ENCODE measurements at places on chromosomes 1 and 21.
A peak's percentile ranks its signal among the peaks of the same experiment; 100 is the strongest.

DNA sequence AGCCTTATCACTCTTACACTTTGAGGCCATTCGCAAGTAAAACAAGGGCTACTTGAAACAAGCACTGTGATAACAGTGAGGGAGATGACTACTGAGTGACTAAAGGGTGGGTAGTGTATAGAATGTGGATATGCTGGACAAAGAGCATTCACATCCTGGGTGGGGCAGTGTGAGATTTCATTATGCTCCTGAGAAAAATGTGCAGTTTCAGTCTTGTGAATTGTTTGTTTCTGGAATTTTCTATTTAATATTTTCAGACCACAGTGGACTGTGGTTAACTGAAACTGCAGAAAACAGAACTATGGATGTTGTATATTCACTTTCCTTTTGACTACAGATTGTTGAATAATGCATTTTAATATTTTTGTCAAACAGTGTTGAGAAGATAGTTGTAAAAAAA is 25.1 kb upstream of the B3GALT2 start:
- no peak for DNase-seq

DNA sequence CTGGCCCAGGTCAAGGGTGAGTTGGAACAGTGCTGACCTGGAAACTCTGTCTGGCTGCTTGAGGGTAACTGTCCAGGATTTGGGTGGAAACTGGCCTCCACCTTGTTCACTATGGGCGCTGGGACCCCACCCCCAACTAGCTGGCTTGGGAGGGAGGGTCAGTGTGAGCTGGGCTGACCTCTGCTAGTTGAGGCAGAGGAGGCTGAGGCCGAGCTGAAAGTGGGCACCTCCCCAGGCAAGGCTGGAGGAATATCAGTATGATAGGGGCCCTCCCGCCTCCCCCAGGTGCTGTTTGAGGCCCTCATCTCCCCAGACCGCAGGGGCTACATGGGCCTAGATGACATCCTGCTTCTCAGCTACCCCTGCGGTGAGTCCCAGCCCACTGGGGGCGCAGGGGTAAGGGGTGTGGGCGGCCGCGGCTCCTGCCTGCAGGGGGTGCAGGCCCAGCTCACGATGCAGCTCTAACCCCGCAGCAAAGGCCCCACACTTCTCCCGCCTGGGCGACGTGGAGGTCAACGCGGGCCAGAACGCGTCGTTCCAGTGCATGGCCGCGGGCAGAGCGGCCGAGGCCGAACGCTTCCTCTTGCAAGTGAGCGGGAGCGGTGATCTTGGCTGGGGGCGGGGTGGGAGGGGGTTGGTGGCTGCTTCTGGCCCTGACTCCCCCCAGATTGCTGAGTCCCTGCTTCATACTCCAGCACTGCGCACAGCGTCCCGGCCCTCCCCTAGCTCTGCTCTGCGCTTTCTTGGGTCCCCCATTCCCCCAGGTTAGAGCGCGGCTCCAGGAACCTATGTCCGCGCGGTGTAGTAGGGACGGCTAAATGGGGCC is 22.9 kb downstream of the PTPRU start:
- no peak for DNase-seq

GRCh38 chr1:176379626-176380339 is 83.2 kb upstream of the PAPPA2 start:
- no peak for DNase-seq

DNA sequence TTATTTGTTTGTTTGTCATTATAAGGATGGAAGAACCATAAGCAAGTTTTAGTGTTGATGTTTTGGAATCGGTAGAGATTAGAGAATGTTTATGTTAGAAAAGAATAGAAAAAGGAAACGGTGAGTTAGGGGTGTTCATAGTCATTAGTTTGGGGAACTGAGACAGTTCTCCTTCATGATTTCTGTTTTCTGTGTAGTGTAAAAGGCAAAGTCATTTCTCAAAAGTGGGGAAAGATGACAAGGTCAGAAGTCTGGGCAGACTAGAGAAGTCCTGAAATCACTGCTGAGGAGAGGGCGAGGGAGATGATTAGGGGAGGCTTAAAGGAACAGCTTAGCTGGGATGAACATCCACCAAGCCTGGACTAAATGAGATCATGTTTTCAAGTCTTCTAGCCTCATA is 498.9 kb downstream of the TTLL7 start:
- DNase-seq: no peak

- no peak for DNase-seq
Observed at GRCh38 chr1:206517784-206518183, 10.5 kb downstream of the RASSF5 start.

DNA sequence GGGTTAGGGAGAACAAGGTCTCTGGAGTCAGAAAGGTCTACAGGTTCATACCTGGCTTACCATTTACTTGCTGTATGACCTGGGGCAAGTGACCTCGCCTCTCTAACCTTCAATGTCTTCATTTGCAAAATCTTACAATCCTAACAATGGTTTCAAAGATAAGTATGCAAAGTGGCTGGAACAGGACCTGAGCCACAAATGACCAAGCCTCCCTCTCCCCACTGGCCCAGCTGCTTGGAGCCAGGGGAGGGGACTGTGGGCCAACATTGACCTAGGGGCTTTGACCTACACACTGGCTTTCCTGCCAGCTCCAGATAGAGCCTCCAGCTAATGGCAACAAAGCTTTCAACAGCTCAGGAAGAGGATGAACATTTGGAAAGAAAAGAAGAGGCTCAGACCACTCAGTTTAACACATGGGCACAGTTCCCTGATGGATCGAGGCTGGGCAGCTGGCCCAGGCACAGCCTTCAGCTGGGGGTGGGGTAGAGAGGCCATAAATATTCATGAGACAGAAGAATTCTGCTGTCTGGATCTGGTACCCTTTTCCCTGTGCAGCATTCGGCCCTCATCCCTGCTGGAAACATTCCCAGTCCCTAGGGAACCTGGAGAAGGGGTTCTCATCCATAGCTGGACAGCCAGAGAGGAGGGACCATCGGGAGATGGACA is 12.9 kb downstream of the PTAFR start:
- DNase-seq: no peak

DNA sequence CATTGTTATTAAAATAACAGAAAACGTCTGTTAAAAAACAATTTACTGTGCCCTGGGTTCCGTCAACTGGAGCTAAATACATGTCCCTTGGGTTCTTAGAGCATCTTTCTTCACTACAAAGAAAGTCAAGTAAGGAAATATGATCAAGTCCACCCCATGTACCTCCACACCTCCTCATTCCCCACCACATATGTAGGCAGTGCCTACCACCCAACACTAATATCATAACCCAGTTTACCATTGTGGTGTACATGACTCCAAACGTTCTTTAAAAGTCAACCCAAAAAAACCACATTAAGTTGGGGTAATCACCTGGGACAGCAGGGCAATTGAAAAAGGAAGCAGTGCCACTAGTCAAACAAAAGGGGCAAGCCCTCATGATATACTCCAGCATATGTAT is 7.8 kb upstream of the LRRC52 start:
- DNase-seq: no peak

DNA sequence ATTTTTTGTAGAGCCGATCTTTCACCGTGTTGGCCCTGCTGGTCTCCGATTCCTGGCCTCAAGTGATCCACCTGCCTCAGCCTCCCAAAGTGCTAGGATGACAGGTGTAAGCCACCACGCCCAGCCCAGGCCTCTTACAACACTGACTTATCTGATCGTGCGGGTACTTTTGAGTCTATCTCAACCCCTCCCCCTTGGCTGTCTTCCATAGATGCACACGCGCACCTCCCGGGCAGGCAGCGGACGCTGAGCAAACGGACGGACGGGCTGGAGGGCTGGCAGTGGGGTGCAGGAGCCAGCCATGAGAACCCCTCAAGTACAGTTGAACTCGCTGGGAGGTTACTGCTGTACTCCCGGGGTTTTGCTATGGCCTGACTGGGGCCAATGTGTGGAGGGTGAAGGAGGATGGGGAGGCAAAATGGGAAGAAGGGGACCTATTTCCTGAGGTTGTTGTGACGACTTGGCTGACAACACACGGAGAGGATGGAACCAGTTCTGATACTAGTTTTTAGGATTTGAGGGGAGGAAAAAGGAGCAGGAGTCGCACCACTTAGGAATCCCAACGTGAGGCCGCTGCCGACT is 959 bp downstream of the CD58 start:
- DNase-seq: peak; percentile 26

GRCh38 chr1:214327514-214327913 is 46.6 kb downstream of the SMYD2 start:
- no peak for DNase-seq

DNA sequence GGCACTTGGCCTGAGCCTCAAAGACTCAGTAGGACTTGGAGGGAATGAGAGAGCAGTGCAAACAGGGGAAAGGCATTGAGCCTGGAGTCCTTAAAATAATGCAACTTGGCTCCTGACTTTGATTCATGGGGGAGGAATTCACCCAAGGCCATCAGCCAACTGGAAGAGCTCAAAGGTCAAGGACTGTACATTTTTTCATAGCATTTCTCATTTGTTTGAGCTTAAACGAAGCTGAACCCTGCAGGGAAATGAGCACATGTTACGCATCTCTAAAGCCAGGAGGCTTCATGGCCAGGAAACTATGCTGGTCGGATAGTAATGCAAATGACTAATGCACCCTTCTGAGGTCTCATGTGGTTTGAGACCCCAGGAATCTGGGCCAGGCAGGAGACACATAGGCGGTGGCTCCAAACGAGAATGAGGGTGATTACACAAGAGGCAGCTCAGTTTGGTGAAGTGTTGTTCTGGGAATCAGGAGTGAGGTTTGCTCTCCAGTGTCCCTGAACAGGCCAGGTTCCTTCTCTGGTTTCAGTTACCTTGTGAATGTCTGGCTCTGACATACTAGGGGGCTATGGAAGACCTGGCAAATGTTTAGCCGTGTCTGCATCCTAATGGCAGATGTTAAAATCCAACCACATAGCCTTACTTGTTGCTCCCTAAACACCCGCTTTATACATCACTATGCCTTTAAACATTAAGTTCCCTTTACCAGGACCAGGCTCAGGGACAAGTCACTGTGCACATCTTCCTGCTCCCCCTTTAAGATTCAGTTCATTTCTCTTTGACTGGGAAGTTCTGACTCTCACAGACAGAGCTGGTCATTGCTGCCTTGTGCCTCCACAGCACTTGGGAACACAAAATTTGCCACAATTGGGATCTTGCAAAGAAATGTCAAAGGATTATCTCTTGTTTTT is 503.9 kb upstream of the USP24 start:
- DNase-seq: no peak

DNA sequence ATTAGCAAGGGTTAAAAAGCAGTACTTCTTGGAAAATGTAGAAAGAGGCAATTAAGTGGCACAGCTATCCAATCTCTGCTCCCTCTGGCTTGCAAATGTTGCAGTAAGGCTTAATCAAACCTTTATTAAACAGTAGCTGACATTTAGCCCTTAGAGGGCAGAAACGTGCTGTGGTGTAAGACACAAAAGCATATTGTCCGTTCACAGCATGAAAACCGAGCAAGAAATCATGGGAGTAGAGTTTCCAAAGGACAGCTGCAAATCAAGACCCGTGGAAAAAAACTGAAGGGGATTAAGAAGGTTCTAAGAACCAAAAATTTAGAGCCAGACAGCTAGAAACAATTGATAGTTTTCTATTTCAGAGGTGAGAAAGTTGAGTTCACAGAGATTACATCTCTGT is 13.1 kb downstream of the ZP4 start:
- DNase-seq: no peak

DNA sequence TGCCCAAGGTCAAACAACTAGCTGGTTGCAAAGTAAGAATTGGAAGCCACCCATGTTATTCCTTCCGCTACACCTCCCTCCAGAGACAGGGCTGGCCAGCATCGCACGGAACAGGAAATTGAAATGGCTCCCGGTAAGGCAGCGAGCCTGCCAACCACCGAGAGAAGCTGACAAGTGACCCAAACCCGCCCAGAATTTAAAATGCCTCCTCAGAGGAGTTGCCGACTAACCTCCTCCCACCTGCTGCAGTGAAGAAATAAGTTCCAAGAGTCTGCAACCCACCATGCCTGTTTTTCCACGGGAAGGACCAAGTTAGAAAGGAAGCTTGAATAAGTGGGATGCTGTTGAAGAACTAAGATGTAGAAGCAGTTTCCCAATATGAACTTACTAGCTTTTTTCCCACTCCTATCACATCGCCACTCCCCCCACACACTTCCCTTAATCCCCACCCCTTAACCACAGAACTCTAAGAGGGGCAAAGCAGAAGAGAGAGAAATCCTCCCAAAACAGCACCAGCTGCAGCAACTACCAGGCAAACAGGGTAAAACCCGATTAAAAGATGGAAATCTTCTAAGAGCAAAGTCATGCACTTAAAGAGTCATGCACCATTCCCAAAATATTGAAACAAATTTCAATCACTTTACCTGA is 78.6 kb downstream of the TIAM1 start:
- DNase-seq: no peak

GRCh38 chr1:1630191-1630964 is 1.6 kb upstream of the MMP23B start:
- peak; percentile 87 for DNase-seq

DNA sequence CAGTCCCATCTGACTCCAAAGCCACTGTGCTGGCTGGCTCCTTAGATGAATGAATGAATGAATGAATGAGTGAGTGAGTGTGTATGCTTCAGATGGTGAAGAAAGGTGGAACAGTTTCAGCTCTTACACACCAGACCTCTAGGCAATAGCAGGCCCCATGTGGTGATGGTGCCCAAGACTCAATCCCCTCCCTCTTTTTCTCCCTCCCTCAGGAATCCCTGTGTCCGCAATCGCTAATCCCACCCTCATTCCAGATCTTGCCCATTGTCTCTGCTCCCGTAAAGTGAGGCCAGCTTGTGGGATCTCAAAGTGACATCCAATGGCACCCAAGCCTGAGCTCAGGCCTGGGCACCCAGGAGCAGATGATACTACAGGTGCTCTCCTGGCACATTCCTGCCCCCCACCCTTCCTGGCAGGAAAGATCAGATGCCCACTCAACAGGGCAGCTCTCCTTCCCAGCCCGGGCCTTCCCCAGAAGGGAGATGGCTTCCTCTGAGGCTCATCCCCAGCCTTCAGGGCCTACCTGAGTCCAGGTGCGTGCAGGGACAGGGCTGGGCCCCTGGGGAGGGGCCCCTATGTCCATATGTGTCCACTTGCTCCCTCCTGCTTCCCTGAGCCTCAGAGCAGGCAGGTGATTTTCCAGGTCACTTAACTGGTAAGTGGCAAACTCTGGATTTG is 106.4 kb downstream of the HMGB4 start:
- DNase-seq: no peak

DNA sequence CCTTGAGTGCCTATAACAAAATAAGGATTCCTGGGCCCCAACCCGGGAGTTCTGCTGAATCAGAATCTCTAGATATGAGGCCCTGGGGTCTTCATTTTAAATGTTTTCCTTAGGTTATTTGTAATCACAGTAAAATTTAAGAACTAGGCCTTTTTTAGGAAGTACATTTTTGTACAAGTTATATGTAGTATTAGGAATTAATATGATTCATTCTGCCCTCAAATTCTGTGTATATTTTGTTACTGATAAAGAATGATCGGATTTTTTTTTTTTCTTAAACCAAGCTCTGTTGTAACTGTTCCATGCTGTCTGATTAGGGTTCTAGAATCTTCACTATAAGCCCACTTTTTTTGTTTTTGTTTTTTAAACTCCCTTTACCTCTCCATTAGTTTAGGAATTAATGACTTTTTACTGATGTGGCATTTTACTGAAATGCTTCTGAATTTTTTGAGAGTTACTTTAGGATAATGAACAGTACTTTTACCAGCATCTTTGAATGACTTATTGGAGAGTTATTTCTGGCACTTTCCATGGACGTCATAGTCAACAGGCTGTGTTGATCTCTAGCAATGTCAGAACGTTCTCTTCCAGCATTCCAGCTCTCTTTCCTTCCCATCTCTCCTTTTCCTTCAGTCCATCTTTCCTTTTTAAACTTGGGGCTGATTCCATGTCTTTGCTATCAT is 48.3 kb downstream of the CLIC4 start:
- DNase-seq: no peak

- no peak for DNase-seq
Observed at GRCh38 chr21:39084073-39084472, 99.2 kb downstream of the PSMG1 start.

- DNase-seq: no peak
Observed at GRCh38 chr1:27358038-27358927, 8.5 kb downstream of the MAP3K6 start.

Data from activated CD8-positive, alpha-beta memory T cell treated with anti-CD3 and anti-CD28 coated beads for 4 hours (primary cell).